ENCODE measurements at places on chromosomes 5 and 9.

GRCh38 chr5:45507178-45507577 is 189.0 kb downstream of the HCN1 start:
- no peak for DNase-seq

DNA sequence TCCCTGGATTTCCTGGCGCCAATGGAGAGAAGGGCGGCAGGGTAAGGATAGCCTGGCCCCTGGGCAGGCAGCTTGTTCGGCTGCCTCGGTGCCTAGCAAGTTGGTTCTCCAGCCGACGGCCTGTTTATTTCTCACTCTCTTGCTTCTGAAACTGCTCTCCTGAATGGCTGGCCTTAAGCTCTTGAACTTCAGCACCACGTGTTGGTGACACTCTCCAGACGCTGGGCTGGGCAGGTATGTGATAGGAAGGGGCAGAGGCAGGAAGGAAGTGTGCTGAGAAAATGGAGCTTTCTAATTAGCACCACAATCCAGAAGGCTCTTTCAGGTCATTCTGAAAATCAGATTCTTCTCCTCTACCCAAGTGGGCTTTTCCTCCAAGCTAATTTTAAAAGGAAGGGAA is 91.4 kb upstream of the FCN2 start:
- DNase-seq = no peak

DNA sequence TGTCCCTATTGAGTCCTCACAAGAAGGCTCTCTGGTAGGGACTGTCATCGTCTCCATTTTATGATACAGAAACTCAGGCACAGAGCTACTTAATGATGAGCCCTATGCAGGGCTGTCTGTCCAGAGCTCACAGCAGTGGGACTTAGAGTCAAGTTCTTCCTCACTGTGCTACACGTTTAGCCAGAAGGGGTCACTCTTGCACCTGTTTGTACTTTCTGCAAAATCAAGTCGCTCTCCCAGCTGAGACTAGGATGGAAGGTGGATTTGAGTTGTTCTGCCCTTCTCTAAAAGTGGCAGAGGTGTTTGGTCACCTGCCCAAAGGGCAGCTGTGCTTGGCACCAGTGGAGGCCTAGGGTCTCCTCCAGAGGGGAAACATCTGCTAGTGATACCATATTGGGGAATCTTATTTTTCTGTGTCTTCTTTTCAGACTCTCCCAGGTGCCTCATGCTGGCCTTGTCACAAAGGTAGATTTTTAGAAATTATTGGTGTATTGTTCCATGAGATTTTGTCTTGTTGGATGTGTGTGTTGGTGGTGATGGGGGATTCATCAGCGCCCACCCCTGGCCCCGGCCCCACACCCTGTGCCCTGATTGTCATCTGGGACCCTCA is 104.2 kb downstream of the PPARGC1B start:
- peak; percentile 24 for DNase-seq

GRCh38 chr9:37913480-37914153 is 9.7 kb upstream of the SLC25A51 start:
- DNase-seq = peak; percentile 73

- no peak for DNase-seq
These were observed 20.1 kb downstream of the ZNF462 start for GRCh38 chr9:106883030-106883429.

GRCh38 chr5:24804221-24804681 is 159.5 kb upstream of the CDH10 start:
- DNase-seq = no peak

DNA sequence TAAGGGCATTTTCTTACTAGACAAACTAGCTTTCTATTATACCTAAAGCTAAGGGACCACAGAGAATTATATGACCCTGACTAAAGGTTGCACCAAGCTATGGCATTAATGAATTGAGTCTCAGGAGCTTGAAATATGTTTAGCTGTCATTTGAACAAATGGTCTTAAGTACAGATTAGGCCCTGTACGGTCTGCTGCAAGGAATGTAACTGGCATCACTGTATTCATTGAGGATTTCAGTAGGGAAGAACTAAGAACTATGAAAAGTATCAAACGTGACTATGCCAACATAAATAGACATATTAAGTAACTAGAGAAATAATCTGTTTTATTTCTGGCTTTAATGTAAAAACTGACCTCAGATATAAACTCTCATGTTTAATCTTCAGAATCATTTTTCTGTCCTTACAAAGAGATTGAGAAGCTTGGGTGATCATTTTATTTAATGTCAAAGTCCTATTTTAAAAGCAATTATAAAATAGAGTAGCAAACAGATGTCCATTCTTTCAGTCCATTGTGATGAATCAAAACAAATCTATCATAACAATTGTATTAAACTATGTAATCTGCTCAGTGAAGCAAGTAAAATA is 845.9 kb downstream of the MAT2B start:
- no peak for DNase-seq

DNA sequence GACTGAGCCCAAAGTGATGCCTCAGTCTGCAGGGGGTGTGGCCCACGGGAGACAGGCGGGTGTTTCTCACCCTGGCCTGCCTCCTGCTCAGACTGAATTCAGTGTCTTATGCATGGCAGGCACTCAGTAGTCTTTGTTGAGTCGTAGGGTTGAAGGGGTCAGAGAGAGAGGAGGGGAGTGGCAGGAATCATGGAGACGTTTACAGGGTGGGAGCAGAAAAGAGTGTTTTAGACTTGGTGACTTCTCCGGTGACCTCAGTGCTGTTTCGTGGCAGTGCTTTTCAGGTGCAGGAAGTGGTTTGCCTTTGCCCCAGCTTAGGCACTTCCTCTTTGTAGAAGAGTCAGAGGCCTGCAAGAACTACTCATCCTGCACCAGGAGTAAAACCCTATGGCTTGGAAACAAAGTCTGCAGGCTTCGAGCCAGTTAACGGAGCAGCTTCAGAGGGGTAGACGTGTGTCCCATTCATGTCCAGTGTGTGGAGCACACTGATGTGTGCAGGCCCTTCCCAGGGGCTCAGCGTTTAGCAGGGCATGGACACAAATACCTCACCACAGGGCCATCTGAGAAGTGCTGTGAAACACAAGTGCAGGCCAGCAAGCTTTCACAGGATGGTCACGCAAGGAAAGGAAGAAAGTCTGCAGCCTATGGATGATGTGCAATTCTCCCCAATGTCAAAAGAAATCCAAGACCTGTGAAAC is 24.5 kb upstream of the SEMA4D start:
- DNase-seq = no peak

DNA sequence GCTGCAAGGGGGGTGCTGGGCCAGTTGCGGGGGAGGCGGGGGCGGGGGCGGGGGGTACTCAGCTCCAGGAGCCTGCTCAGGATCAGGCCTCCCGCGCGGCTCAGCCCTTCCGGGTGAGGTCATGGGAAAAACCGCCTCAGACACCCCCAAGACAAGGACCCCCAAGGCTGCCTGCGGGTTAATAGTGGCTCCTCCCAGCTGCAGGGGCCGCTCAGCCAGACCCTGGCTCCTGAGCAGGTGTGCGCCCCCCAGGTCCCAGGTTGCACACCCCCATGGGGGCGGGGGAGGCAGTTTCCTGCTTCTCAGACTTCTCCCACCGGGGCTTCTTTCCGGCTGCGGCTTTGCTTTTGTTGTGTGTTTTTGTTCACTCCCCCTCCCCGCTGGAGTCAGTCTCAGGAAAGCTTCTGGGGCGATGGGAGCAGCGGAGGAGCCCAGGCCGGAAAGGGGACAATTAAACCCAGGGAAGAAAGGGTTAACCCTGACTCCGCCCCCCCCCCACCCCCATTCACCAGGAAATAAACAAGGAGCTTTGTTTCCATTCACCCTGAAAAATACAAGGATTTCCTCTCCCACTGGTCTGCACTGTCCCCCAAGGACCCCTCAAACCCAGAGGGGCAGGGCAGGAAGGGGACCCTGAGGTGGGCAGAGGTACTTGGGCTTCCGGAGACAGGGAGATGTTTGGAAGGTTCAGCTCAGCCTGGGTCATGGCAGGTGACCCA is 42.3 kb upstream of the NOTCH1 start:
- DNase-seq = peak; percentile 37

GRCh38 chr9:78566521-78566920 is 269.6 kb downstream of the PSAT1 start:
- DNase-seq = no peak

DNA sequence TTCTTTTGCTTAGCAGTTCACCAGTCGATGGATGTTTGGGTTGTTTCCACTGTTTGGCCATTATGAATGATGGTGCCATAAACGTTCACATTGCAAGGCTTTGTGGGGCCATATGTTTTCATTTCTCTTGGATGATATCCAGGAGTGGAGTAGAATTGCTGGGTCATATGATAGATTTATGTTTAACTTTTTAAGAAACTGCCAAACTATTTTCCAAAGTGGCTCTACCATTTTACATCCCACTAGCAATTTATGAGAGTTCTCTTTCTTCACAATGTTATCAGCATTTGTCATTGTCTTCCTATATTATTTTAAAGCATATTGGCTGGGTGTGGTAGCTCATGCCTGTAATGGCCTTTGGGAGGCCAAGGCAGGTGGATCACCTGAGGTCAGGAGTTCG is 5.2 kb downstream of the GPR107 start:
- no peak for DNase-seq

- no peak for DNase-seq
These were observed 5.9 kb downstream of the HMCN2 start for GRCh38 chr9:130271473-130271872.
